T-cell (primary cell): ENCODE measurements at places on chromosomes 1 and 21. TPM values are rescaled to one million over a fixed set of nuclear protein-coding genes. Genes with fewer than 3 reads are reported as not detected.

GRCh38 chr21:23542097-23542496 lies 2065.2 kb downstream of the MRPL39 start:
- H3K27ac ChIP-seq, result no peak overlapping the region
- no peaks in the 10 kb centered on the region for H3K27me3 ChIP-seq
- H3K4me3 ChIP-seq, result no peak overlapping the region
- H3K4me1 ChIP-seq, result no peaks in the 10 kb centered on the region
- H3K36me3 ChIP-seq, result no peaks in the 10 kb centered on the region
- no peak for DNase-seq

DNA sequence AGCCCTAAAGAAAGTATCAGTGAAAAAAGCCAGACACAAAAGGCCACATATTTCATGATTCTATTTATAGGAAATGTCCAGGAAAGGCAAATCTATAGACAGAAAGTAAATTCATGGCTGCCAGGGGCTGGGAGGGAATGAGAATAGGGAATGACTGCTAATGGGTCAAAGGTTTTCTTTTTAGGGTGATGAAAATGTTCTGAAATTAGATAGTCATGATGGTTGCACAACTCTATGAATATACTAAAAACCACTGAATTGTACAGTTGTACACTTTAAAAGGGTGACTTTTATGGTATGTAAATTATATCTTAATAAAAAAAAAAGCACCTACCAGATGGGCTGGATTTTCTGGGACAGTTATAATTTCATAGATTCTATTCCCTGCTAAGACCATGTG lies 114.8 kb downstream of the CNIH3 start:
- H3K4me3 ChIP-seq, result no peak overlapping the region
- no peak for DNase-seq
- H3K4me1 ChIP-seq, result peaks cover 12% of the 10 kb centered on the region
- no peaks in the 10 kb centered on the region for H3K36me3 ChIP-seq
- no peaks in the 10 kb centered on the region for H3K27me3 ChIP-seq

GRCh38 chr1:78153092-78153736 lies 107.4 kb downstream of the GIPC2 start:
- no peaks in the 10 kb centered on the region for H3K27me3 ChIP-seq
- H3K4me3 ChIP-seq, result no peak overlapping the region
- no peak for DNase-seq
- H3K36me3 ChIP-seq, result no peaks in the 10 kb centered on the region

DNA sequence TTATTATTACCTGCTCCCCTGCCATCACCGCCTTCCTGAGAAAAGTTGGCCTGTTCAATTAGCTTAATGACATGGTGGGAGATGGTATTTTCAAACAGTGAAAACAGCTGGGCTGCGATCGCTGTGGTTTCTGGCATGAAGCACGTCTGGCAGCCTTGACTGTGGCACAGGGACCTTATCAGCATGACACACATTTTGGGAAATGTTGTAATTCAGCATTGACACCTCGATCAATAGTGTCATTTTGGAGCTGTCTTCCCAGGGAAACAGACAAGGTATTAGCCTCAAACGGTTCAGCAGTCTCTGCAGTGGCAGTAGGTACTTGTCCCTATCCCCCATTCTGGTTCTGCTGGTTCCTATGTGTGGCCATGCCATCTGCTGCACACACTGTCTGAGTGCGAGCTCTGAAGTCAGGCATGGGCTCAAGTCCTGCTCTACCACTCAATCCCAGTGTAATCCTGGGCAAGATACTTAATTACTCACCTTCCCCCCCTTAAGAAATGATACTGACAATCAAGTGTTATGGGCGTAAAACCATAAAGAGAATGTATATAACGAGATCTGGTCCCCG lies 154.5 kb upstream of the KCND3 start:
- no peaks in the 10 kb centered on the region for H3K4me1 ChIP-seq
- no peaks in the 10 kb centered on the region for H3K36me3 ChIP-seq
- H3K27ac ChIP-seq, result no peak overlapping the region
- no peak overlapping the region for H3K4me3 ChIP-seq
- no peak for DNase-seq

DNA sequence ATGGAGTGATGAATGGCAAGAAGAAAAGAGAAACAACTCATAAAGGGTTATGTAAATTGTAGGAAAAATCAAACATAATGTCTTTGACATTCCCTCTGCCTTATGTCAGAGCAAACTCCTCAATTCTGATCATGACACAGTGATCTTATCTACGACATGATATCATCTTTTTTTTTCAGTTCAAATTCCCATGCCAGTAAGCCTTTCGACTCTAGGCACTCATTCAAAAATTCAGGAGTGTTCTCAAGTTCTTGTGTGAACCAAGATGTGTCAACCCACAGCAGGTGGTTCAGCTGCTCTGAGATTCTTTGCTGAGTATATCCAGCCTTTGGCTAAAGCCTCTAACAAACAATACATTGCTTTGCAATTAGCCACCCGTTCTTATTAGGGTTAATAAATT lies 97.1 kb upstream of the ESRRG start:
- no peaks in the 10 kb centered on the region for H3K36me3 ChIP-seq
- H3K27ac ChIP-seq, result no peak overlapping the region
- no peaks in the 10 kb centered on the region for H3K27me3 ChIP-seq

GRCh38 chr1:173112129-173112528 lies 61.4 kb upstream of the TNFSF18 start:
- H3K27ac ChIP-seq, result no peak overlapping the region
- DNase-seq, result no peak
- H3K27me3 ChIP-seq, result no peaks in the 10 kb centered on the region

- H3K27me3 ChIP-seq, result no peaks in the 10 kb centered on the region
- no peak overlapping the region for H3K4me3 ChIP-seq
- H3K36me3 ChIP-seq, result no peaks in the 10 kb centered on the region
- peaks cover 29% of the 10 kb centered on the region for H3K4me1 ChIP-seq
Measured at GRCh38 chr1:230101556-230101955, 34.5 kb downstream of the GALNT2 start.

DNA sequence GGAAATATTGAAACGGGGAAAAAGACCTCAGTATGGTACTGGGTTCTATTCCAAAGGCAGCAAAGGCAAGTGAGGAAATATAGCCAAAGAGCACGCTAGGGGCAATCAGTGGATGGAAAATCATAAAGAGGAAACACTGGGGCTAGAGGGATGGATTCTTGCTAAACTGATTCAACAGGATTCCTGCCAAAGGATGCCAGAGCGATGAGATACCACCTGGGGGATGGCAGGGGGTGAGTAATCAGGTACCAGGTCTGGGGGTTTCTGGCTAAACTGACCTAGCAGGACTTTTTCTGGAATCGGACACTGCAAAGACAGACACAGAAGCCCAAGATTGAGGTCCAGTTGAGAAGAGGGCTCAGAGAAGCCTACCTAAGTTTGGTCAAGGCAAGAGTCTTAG lies 6.7 kb downstream of the CHI3L2 start:
- peaks cover 8% of the 10 kb centered on the region for H3K36me3 ChIP-seq
- no peak overlapping the region for H3K27ac ChIP-seq
- no peaks in the 10 kb centered on the region for H3K27me3 ChIP-seq
- no peak overlapping the region for H3K4me3 ChIP-seq
- no peak for DNase-seq

- H3K36me3 ChIP-seq, result no peaks in the 10 kb centered on the region
- H3K4me3 ChIP-seq, result no peak overlapping the region
- no peak overlapping the region for H3K27ac ChIP-seq
- DNase-seq, result no peak
- no peaks in the 10 kb centered on the region for H3K27me3 ChIP-seq
Measured at GRCh38 chr1:53508056-53508990, 49.1 kb downstream of the DMRTB1 start.

DNA sequence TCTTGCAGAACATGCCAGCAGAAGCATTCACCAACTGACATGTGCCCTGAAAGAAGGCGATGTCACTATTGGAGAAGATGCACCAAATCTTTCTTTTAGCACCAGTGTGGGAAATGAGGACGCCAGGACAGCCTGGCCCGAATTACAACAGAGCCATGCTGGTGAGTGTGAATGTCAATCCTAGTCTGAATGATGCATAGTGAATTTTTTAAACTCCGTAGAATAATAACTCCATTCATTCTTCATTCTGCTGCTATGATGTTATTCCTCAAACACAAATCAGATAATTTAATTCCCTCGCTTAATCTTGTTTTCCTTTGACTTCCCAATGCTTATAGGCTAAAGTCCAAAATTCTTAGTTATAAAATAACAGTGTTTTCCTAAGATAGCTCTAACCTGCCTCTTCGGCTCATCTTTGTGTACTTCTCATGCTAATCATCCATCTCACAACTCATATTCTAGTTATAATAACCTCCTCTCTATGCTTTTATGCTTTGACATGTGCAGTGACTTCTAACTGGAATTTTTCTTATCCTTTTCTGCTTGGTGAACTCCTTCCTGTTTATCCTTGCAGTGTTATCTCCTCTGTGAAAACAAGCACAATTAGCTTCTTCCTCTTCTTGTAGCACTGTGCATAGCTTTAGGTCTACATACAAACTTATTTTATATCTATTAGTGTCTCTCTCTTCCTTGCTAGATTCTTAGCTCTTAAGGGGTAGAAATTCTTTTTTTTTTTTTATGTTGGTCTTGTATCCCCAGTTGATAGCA lies 14.4 kb downstream of the SDCCAG8 start:
- no peak overlapping the region for H3K27ac ChIP-seq
- H3K27me3 ChIP-seq, result no peaks in the 10 kb centered on the region
- peaks cover 4% of the 10 kb centered on the region for H3K4me1 ChIP-seq
- DNase-seq, result no peak

- no peaks in the 10 kb centered on the region for H3K36me3 ChIP-seq
- H3K27me3 ChIP-seq, result peaks cover 3% of the 10 kb centered on the region
- H3K4me3 ChIP-seq, result no peak overlapping the region
- no peak for DNase-seq
- no peaks in the 10 kb centered on the region for H3K4me1 ChIP-seq
Measured at GRCh38 chr1:235357485-235358373, 9.5 kb upstream of the TBCE start.

DNA sequence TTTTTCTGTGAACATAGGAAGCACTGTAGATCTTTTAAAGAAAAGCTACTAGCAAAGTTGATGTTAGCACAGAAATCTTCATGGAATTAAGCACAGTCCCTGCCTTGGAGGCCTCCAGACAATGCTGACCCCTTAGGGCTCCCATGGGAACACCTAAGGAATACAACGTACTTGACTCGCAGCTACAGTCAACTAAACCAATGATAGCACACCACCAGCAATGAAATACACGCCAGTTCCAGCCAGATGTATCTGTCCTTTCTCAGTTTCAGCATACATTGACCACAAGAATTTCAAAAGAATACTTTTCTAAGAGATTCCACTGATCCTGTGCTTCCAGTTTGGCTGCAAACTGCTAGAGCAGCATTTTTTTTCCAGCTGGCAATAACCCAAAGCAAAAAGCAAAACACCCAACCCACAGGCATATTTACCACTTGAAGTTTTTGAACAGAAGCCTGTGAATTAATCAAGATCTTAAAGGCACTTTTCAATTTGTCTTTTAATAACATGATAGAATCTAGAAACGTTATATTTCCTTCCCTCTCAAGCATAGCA lies 42.8 kb upstream of the KRTAP11-1 start:
- no peak for DNase-seq
- no peak overlapping the region for H3K4me3 ChIP-seq
- no peak overlapping the region for H3K27ac ChIP-seq
- no peaks in the 10 kb centered on the region for H3K27me3 ChIP-seq

DNA sequence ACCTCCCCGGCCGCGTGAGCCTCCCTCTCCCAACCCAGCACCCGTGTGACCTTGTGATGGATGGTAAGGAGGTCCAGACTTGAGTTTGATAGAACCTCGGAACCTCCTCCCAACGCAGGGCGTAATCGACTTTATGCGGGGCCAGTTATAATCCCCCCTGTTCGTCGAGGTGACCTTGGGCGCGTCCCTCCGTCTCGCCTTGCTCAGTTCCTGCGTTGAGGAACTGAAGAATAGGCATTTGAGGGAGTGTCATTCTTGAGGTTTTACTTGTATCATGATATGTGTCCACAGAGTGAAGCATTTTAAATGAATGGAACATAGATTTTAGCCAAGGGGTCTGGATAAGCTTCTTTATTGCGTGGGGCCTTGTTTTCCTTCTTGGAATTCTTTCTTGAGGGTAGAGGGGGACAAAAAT lies 433 bp downstream of the TIMM17A start:
- H3K27me3 ChIP-seq, result no peaks in the 10 kb centered on the region
- peak overlapping the region; percentile 93 for H3K4me3 ChIP-seq
- H3K36me3 ChIP-seq, result peaks cover 22% of the 10 kb centered on the region
- no peak for DNase-seq
- peaks cover 9% of the 10 kb centered on the region for H3K4me1 ChIP-seq

GRCh38 chr1:5475572-5475971 lies 516.7 kb downstream of the NPHP4 start:
- no peak overlapping the region for H3K27ac ChIP-seq
- H3K27me3 ChIP-seq, result peaks cover 7% of the 10 kb centered on the region
- H3K4me1 ChIP-seq, result no peaks in the 10 kb centered on the region
- no peaks in the 10 kb centered on the region for H3K36me3 ChIP-seq
- no peak overlapping the region for H3K4me3 ChIP-seq

- H3K27ac ChIP-seq, result no peak overlapping the region
- H3K27me3 ChIP-seq, result no peaks in the 10 kb centered on the region
- no peaks in the 10 kb centered on the region for H3K36me3 ChIP-seq
- no peak overlapping the region for H3K4me3 ChIP-seq
Measured at GRCh38 chr1:14803002-14803789, 204.7 kb downstream of the KAZN start.

- no peak overlapping the region for H3K27ac ChIP-seq
- H3K4me1 ChIP-seq, result no peaks in the 10 kb centered on the region
- DNase-seq, result no peak
- H3K4me3 ChIP-seq, result no peak overlapping the region
- H3K36me3 ChIP-seq, result no peaks in the 10 kb centered on the region
- H3K27me3 ChIP-seq, result no peaks in the 10 kb centered on the region
Measured at GRCh38 chr1:164571333-164571732, 12.3 kb downstream of the PBX1 start.

DNA sequence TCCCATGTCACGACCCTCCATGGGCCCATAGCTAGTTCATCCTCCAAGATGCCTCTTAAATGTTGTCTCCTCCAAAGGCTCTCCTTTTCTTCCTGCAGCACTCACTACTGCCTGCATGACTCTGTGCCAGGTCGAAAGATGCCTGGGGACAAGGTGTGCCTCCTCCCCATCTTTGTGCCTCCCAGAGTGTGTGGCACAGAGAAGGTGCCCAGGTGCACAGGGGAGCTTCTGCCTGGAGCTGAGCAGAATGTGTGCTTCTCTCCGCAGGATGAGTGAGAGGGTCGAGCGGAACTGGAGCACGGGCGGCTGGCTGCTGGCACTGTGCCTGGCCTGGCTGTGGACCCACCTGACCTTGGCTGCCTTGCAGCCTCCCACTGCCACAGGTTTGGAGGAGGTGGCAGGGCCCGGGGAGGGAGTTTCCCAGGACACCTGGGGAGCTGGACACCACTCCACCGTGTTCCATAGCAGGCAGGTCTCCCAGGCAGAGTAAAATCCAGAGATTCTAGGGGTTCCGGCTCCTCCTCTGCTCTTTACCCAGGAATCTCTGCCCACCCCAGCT lies 6.9 kb upstream of the PPM1J start:
- no peak overlapping the region for H3K4me3 ChIP-seq
- H3K27ac ChIP-seq, result no peak overlapping the region
- peaks cover 45% of the 10 kb centered on the region for H3K27me3 ChIP-seq

Gene DENND2C
- total RNA-seq, result 0.70 TPM

Gene SPRR4
- total RNA-seq, result not detected

Gene FCRL1
- 3.3 TPM for total RNA-seq

Gene NID1
- total RNA-seq, result 0.30 TPM

Gene FMO5
- 0.96 TPM for total RNA-seq

Gene UBE2J2
- total RNA-seq, result 83.6 TPM

Gene FALEC
- total RNA-seq, result 0.73 TPM

Gene ZNF697
- 0.09 TPM for total RNA-seq

Gene DYNLT5
- not detected for total RNA-seq

Gene CTSE
- total RNA-seq, result not detected
